ENCODE measurements at places on chromosomes 5 and 9. TPM values are rescaled to one million over a fixed set of nuclear protein-coding genes. Genes with fewer than 3 reads are reported as not detected.

DNA sequence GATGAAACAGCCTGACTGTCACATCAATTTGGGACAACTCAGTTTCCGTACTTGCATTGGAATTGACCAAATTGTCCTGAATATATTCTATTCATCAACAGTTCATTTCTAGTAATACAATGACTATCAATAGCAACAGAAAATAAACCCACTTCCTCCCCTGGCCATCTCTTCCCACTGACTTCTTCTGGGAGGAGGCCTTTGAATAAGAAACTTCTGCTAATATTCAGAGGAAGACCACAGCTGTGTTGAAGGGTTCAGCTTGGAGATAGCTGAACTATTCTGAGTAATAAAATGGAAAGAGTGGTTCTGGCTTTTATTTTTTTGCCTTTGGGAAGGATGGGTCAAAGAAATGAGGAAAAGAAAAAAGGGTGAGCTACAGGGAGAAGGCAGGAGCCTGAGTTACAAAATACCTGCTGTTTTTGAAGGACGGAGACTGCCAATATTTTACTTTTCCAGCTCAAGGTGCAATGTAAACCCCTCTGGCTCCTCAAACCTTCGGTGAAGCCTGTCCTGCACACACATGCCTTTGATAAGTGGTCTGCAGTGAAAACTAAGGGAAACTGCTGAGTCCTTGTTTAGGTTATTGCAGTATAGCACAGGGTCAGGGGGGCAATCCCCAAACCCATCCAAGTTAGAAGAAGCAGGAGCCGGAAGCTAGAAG lies 29.9 kb downstream of the FYB1 start:
- no peak for DNase-seq

DNA sequence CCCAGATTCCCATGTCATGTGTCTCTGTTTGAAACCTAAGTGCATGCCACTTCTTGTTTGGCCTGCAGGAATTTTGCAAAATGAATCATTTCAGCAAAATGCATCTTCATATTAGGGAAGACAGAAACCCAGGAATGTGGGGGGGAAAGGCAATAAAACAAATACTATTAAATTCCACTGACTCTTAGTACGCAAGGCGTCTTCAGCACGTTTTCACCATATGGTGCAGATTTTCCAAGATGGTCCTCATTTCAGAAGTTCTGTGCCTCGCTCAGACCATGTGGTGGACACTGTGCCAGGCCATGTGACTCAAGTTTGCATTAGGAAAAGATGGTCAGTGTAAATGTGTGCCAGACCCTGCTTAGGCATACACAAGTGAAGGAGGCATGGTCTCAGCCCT lies 184.0 kb downstream of the ACTL7B start:
- no peak for DNase-seq

GRCh38 chr5:57072218-57072892 lies 101.5 kb upstream of the GPBP1 start:
- no peak for DNase-seq

DNA sequence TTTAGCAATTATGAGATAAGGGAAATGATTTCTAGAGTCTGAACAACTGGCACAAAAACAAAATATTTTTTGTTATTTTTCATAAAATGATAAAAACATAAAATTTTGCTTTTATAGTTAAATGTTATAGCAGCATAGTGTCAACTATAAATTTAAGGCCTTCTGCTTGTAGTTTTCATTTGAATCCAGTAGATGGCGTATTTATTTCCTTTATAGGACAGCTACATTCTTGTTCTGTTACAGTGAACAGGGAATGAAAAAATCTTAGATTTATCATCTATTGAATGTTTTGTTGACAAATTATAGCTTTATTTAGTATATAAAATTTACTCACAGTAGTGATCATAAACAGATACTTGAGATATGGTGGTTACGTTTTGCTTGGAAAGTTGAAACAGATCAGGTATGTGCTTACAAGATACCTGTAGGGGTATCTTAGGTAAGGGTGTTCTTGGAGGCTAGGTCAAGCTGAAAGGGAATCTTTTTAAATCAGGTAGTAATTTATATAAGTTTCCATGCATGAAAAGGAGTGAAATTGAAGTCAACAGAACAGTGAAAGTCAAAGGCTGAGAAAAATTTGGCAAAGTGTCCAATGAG lies 239.3 kb upstream of the GRIN3A start:
- peak; percentile 38 for DNase-seq

- DNase-seq: peak; percentile 34
These were observed 315.7 kb downstream of the MCTP1 start for GRCh38 chr5:94969174-94969573.

TMEM215 gene
- not detected for total RNA-seq

SNCAIP gene
- 0.12 TPM for total RNA-seq

F12 gene
- 10.9 TPM for total RNA-seq

NKD2 gene
- total RNA-seq: 3.3 TPM

DNA sequence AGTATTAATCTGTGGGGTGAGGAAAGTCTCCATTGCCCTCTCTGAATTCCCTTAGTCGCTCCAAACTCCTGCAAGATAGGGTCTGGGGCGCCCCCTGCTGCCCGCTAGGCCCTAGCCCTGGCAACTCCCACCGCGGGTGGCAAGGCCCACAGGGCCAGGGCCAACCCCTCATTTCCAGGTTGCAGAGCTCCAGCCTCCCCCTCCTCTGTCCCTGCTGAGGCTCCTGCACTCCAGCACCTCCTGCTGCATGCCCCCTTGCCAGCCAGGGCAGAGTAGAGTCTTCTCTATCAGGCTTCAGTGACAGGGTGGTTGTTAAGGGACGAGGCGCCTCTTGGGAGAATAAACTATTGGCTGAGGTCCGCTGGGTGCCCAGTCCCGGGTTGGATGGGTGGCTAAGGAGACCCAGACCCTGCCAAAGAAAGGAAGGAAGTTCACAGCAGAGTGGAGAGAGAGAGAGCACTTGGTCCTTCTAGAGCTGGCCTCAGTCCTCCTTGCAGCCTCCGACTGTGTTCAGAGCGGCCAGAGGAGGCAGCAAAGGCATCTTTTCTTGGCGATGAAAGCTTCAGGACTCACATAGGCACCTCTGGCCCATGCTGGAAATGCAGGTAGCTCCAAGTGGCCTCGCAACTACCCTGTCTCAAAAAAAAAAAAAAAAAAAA lies 45.6 kb downstream of the SAR1B start:
- DNase-seq: peak; percentile 51

DNA sequence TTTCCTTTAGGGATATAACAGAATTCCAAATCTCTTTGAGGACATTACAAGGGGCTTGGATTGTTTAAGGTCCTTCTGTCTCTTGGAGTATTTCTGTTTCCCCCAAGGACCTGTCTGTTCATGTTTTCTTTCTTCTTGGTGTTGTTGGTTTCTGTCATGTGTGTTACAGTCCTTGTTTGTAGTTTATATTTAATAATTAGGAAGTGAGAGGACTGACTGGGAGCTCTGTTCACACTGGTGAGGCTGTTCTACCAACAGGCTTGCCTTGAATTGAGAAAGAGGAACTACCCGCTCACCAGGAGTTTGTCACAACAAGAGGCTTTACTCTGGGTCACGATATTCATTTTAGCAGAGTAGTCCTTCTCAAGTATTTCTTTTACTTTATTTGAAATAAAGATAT lies 119.2 kb upstream of the SV2C start:
- no peak for DNase-seq

IL9 gene
- not detected for total RNA-seq

DNA sequence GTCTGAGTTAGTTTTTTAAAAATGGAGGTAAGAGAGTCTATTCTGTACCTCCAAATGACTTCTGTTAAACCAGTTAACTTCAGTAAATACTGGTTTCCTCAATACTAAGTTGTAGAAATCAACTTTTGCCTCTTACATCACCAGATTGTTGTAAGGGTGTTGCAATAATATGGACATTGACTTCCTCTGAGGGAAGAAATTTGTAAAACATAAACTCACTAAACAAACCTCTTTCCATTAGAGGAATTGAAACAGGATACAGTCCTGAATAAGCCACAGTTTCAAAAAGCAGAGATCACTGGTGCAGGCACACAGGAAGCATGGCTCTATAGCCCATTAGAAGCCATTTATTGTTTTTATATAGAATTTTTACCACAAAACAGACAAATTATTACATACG lies 32.7 kb upstream of the SLCO6A1 start:
- DNase-seq: no peak

DNA sequence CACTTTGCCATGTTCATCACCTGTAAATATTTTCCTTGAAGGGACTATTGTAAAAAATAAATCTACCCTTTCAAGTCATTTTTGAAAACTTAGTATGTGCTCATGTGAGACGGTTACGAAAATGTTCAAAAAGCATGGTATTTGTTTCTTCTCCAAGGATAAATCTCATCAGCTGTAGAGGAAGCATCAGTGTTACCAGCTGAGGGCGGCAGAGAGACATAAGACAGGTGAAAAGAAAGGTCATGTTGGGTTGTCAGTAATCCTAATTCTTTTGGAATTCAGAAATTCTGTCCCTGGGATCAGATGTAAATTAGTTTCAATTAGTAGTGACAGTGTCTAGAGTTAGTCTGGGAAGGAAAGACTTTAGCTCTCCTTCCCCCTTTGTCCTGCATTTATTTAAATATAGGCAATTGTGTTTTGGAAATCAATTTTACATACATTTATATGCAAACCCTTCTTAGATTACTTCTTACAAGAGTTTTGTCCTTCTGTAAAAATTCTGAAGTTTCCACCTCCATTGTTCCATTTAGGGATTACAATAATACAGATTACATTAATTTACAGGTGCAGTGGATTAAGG lies 791.9 kb upstream of the CDH6 start:
- DNase-seq: peak; percentile 23

- no peak for DNase-seq
These were observed 3.6 kb downstream of the PURA start for GRCh38 chr5:140117523-140117922.

DNA sequence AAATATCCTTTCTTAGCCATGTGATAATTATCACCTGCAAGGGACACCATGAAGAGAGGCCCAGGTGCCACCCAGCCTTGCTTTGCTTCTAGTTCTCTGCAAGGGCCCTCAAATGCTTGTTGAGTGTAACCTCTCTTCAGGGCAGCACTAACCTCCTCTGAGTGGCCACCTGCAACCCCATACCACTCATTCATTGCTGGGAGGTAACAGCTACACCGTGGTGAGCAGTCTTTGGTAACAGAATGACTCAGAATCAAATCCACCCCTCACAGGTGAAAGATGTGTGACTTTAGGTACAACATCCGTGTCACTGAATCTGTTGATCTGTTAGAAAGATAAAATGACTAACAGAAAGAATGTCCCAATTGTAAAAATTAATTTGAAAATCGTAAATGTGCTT lies 365.1 kb upstream of the TRPC7 start:
- no peak for DNase-seq

SHB gene
- 12.5 TPM for total RNA-seq

DNA sequence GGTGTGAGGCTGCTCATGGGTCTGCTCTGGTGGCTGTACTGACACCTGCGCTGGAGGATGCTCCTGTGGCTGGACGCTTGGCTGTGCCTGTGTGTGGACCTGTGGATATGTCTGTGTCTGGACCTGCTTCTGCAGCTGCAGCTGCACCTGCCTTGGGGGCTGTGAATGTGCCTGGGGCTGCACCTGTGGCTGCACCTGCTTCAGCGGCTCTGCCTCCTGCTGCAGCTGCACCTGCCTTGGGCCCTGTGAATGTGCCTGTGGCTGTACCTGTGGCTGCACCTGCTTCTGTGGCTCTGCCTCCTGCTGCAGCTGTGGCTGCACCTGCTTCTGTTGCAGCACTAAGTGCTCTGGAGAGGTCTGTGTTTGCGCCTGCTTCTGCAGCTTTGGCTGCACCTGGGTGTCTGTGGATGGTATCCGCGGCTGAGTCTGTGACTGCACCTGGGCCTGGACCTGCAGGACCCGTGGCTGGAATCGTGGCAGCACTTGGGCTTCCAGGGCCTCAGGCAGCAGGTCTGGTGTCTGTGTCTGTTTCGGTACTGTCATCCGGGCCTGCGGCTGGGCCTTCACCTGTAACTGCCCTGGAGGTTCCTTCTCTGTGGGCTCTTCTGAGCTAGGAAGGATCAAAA lies 12.5 kb downstream of the CIZ1 start:
- DNase-seq: no peak

GRCh38 chr5:122773619-122774018 lies 1.3 kb upstream of the SNX2 start:
- DNase-seq: no peak

ZDHHC11 gene
- 8.9 TPM for total RNA-seq

PCDHAC2 gene
- total RNA-seq: 1.2 TPM

Measured in NCI-H460 (cell line).